Caudate nucleus (tissue), 63 donors: ENCODE measurements at places on chromosomes 6 and 20.

GRCh38 chr20:25090492-25091429, 8.8 kb upstream of the VSX1 start:
- no peak for DNase-seq

DNA sequence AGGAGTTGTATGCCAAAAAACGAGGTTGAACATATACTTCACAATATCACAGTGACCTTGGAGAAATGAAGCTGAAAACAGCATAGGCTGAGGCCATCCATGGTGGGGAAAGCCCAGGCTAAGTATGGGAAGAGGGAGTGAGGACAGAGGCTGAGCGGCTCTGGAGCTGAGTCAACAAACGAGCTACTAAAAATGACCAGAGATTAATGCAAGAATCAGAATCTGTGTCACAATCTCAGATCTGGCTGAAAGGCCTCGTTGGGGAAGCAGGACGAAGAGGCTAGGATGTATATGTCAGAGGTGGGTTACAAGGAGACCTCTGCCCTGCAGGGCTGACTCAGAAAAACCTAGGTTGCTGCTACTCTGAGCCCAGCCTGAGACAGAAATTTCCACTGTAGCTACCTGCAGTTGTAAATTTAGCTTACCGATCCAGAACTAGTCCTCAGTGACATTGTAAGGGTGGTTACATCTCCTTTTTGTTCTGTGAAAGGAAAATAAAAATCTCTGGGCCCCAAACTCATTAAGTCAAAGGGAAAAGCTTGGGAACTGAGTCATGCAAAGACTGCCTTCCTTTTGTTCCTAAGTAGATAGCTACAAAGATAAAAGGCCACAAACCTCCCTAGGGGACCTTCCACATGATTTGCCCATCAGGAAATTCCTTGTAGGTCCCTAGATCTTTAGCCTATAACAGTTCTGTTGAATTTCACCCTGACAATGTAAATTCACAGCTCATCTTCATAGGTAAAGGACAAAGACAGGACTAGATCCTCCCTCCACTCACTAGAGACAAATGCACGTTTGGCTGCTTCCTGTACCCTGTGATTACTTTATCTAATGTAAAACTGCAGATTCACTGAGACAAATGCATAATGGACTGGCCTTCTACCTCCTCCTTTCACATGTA, 8.5 kb upstream of the TUBB2A start:
- no peak for DNase-seq

GRCh38 chr20:4683261-4683660, 38.4 kb upstream of the PRND start:
- DNase-seq = no peak

GRCh38 chr6:108168501-108169463, 3.0 kb downstream of the NR2E1 start:
- DNase-seq = no peak

DNA sequence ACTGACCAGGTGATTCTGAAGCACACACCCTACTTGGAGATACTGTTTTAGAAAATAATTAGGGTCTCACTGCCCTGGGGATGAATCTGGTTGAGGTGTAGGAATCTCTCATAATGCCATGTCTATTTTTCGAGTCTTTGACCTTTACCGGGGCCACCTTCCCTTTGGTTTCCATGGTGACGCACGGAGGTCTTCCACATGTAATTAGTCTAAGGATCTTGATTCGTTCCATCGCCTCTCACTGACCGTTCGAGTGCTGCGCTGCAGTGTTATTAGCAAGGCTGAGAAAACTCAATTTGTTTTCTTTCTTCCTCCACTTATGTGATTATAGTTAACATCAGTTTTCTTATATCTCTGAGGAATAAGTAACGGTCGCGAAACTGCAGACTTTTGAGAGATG, 144.3 kb upstream of the SPACA1 start:
- no peak for DNase-seq

DNA sequence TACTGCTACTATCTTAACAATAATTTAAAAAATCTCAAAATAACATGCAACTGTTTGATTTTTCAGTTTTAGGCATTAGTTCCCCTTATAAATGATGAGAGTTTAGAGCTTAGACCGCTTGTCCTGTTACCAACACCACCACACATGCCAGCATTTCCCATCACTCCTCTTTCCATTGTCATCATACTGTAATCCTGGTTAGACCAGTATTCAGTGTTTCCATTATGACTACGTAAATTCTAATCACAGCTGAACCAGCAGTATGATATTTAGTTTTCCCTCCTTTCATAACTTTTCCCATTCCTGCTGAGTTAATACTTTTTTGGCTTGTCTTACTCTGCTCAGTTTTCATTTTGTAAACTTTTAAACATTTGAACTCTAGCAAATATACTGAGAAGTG, 12.2 kb upstream of the TBC1D20 start:
- no peak for DNase-seq
